ENCODE measurements at places on chromosomes 2 and 18.
A peak's percentile ranks its signal among the peaks of the same experiment; 100 is the strongest.

DNA sequence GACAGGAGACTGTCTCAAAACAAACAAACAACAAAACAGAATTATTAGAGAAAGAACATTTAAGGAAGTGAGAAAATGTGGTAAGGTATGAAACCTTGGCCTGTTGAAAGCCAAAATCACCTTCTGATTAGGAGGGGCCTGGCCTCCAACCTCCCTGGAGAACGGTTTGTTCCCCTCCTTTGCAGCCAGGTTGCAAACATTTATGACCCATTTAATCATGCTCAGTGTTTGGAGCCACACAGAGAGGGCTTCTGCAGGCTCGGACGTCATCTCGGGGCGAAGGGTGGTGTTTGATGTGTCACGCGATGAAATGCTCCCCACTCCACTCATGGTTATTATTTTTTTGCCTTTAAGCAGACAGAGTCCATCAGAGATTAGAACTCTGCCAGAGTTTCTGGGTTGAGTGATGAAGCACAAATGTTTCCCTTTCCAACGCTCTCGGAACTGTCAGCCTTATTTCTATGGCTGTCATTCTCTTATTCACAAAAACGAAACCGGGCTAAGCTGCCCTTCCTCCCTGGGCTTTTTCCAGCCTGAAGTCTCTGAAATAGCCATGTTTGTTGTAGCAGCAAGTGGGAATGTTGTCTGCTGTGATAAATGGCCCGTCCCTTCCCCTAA lies 33.6 kb upstream of the ROCK2 start:
- no peaks in the 10 kb centered on the region for H3K27me3 ChIP-seq
- H3K27ac ChIP-seq: no peak overlapping the region
- no peaks in the 10 kb centered on the region for H3K36me3 ChIP-seq
- no peak for DNase-seq
- no peak overlapping the region for H3K4me3 ChIP-seq
- no peaks in the 10 kb centered on the region for H3K4me1 ChIP-seq

GRCh38 chr2:75716406-75716805 lies 5.7 kb upstream of the GCFC2 start:
- H3K4me3 ChIP-seq: no peak overlapping the region
- H3K27me3 ChIP-seq: no peaks in the 10 kb centered on the region
- no peak for DNase-seq
- H3K4me1 ChIP-seq: peaks cover 5% of the 10 kb centered on the region
- no peaks in the 10 kb centered on the region for H3K36me3 ChIP-seq

DNA sequence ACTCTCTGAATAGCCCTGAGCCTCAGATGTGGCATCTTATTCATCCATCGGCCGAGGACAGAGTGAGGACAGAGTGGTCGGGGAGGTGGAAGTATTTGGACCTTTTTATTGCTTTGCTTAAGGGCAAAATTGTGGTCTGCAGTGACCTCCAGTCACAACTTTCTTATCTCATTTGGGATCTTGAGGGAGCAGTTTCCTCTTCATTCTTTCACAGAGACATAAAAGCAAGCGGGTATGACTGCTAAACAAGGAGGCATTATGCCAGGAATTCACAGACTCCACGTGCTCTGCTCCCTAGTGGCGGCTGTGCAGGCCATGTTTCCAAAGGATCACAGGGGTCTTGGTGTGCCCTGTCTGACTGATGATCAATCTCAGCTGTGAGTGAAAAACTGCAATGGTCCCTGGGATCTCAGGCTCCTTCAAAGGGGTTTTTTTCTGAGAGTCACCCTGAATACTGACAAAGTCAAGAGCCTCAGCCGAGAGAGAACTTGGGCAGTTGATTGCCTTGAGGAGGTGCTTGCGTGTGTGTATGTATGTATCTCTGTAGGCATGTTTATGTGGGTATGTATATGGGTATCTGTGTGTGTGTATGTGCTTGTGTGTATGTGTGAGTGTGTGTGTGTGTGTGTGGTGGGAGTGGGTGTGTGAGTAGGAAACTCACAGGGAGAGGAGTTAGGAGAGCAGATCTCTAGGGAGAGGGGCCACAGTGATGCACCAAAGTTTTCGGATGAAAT lies 47.7 kb downstream of the RAPGEF4 start:
- DNase-seq: no peak
- no peaks in the 10 kb centered on the region for H3K4me1 ChIP-seq
- no peak overlapping the region for H3K27ac ChIP-seq
- no peak overlapping the region for H3K4me3 ChIP-seq
- peaks cover 2% of the 10 kb centered on the region for H3K27me3 ChIP-seq
- no peaks in the 10 kb centered on the region for H3K36me3 ChIP-seq

- H3K36me3 ChIP-seq: peaks cover 50% of the 10 kb centered on the region
- H3K4me3 ChIP-seq: no peak overlapping the region
- no peak overlapping the region for H3K27ac ChIP-seq
- H3K4me1 ChIP-seq: peaks cover 3% of the 10 kb centered on the region
- no peaks in the 10 kb centered on the region for H3K27me3 ChIP-seq
Measured at GRCh38 chr2:178119179-178119922, 7.1 kb downstream of the RBM45 start.

- no peaks in the 10 kb centered on the region for H3K27me3 ChIP-seq
- H3K27ac ChIP-seq: no peak overlapping the region
- no peak overlapping the region for H3K4me3 ChIP-seq
Measured at GRCh38 chr18:902229-902628, 2.4 kb upstream of the ADCYAP1 start.

DNA sequence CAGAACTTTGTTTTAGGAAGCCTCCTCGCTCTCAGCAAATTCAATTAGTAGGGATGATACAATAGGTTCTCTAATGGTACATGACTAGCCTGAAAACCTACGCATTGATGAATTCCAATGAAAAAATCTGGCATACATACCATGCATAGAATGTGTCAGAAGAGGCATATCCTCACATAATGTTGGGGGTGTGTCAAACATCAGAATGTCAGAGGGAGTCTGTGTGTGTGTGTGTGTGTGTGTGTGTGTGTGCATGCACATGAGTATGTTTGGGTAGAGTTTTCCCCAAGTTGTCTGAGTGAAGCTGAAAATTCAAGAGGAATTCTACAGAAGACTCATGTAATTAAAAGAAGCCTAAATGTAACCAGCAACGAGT lies 78.5 kb downstream of the FIGN start:
- H3K27ac ChIP-seq: no peak overlapping the region
- no peaks in the 10 kb centered on the region for H3K4me1 ChIP-seq
- no peaks in the 10 kb centered on the region for H3K27me3 ChIP-seq

DNA sequence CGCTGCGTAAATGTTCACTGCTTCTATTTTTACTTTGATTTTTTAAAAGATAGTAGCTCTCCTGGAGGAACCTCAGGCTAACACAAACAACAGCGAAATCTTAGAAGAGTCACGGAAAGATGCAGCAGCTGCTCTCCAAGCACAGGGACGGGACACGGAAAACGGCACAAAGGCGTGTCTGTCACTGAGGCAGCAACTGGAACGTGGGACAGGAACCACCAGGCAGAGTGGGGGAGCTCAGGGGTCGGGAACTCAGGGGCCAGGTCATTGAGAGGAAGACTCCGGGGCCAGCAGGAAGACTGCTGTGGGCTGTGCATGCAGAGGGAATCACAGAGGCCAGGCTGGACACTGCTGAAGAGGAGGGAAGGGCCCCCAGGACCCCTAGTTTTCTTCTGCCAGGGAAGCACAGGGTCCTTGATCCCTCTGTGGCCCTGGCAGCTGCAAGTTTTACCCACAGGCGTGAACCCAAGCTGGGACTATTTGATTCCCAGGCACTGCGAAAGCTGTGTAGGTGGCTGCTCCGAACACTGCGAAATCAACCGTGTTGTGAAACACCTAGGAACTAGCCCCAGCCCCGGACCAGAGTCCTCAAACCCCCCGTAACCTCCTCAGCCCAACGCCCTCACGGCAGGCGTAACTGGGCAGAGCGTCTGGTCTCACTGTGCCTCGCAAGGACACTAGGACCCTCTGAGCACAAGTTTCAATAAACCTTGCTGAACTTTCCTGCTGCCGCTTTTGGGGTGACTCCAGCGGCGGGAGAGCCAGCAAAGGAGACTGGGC lies 263.0 kb downstream of the EIPR1 start:
- no peaks in the 10 kb centered on the region for H3K36me3 ChIP-seq
- no peaks in the 10 kb centered on the region for H3K4me1 ChIP-seq
- no peak overlapping the region for H3K4me3 ChIP-seq
- H3K27me3 ChIP-seq: no peaks in the 10 kb centered on the region

DNA sequence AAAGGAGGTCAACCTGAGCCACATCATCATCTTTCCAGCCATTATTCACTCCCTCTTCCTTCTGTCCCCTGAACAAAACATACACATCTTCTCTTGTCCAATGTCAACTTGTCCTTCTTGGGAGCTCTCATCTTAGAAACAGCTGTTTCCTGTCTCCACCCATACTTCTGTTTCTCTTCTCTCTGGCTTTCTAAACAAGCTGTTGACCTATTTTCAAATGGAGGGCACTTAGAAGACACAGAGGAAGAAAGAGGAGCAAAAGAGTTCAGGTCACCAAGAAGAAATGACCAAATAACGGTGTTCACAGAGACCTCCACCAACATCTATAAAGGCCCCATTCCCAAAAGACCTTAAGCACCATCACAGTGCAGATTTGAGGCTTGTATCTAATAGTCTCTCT lies 355.9 kb upstream of the HNRNPA3 start:
- H3K4me3 ChIP-seq: no peak overlapping the region
- no peak overlapping the region for H3K27ac ChIP-seq
- DNase-seq: no peak
- H3K36me3 ChIP-seq: no peaks in the 10 kb centered on the region

DNA sequence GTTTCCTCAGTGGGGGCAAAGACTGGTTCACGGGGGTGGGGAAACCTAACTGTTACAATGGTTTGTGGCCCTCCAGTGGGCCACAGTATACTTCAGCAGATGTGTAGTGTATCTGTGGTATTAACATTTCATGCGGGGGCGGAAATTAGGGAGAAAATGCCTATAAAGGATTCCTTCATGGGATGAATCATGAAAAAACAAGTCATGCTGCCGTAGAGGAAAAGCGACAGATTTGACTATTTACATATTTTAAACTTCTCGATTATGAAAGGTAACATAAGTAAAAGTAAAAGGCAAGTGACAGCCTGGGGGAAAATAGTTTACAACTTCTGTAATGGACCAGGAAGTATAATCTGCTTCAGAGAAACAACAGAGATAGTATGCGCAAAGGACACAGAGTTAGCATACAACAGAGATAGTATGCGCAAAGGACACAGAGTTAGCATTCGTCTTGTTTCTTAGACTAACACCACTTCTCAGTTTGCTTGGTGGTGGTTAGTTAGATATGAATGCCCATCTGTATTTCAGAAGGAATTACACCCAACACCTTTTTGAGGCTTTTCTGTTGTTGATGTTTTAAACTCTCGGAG lies 41.1 kb downstream of the MRPS9 start:
- no peak overlapping the region for H3K4me3 ChIP-seq
- no peaks in the 10 kb centered on the region for H3K4me1 ChIP-seq
- no peak overlapping the region for H3K27ac ChIP-seq
- DNase-seq: no peak

GRCh38 chr2:201058914-201059313 lies 12.6 kb downstream of the HYCC2 start:
- H3K27ac ChIP-seq: no peak overlapping the region
- no peak for DNase-seq
- H3K4me1 ChIP-seq: no peaks in the 10 kb centered on the region

DNA sequence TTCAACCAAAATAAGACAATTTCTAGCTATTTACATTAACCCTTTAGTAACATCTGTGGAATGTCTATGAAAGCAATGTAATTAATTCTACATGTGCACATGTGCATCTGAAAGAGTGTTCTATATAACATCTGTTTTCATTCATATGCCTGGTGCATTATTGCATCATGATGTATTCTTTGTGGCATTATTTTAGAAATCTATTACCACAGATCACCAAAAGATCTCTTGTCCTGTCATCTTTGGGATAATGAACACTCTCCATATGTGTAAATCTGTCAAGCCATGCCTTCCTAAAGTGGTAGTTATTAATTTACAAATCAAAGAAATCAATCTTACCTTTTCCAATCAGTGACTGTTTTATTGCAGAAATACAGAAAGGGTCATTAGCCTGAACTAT lies 86.9 kb downstream of the TRIB2 start:
- no peaks in the 10 kb centered on the region for H3K36me3 ChIP-seq
- no peaks in the 10 kb centered on the region for H3K4me1 ChIP-seq
- DNase-seq: no peak
- no peak overlapping the region for H3K27ac ChIP-seq
- no peak overlapping the region for H3K4me3 ChIP-seq
- no peaks in the 10 kb centered on the region for H3K27me3 ChIP-seq

GRCh38 chr2:175256806-175257585 lies 75.5 kb upstream of the ATP5MC3 start:
- no peaks in the 10 kb centered on the region for H3K27me3 ChIP-seq
- H3K27ac ChIP-seq: no peak overlapping the region
- H3K4me1 ChIP-seq: no peaks in the 10 kb centered on the region
- no peak for DNase-seq

- DNase-seq: peak; percentile 23
- peaks cover 16% of the 10 kb centered on the region for H3K36me3 ChIP-seq
- no peaks in the 10 kb centered on the region for H3K27me3 ChIP-seq
- H3K4me1 ChIP-seq: peaks cover 35% of the 10 kb centered on the region
- peak overlapping the region; percentile 79 for H3K4me3 ChIP-seq
Measured at GRCh38 chr2:105746177-105747080, 1.7 kb downstream of the NCK2 start.

GRCh38 chr2:215532844-215533243 lies 97.0 kb upstream of the FN1 start:
- H3K27ac ChIP-seq: no peak overlapping the region
- no peaks in the 10 kb centered on the region for H3K36me3 ChIP-seq
- DNase-seq: no peak
- no peaks in the 10 kb centered on the region for H3K4me1 ChIP-seq
- H3K4me3 ChIP-seq: no peak overlapping the region

- H3K4me3 ChIP-seq: no peak overlapping the region
- no peaks in the 10 kb centered on the region for H3K36me3 ChIP-seq
- DNase-seq: no peak
- no peak overlapping the region for H3K27ac ChIP-seq
- H3K27me3 ChIP-seq: peaks cover 4% of the 10 kb centered on the region
- H3K4me1 ChIP-seq: no peaks in the 10 kb centered on the region
Measured at GRCh38 chr2:197911667-197912066, 107.3 kb downstream of the PLCL1 start.

DNA sequence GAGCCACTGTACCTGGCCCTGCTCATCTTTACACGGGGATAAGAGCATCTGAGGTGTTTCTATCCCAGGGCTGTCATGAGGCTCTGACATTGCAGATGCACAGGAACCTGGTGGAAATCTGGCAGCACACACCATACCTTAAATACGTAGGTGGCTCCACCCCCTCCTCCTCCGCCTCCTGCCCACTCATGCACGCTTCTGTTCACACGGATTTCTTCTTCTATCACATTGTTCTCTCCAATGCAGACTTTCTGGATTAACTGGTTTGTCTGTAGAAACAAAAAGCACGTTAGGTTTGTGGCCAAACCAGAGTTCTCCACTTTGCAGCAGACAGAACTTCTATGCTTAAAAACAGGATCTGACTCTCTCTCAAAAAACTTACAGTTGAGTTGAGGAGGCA lies 118.2 kb downstream of the CLIP4 start:
- H3K4me1 ChIP-seq: no peaks in the 10 kb centered on the region
- H3K27ac ChIP-seq: no peak overlapping the region
- DNase-seq: no peak

- H3K36me3 ChIP-seq: no peaks in the 10 kb centered on the region
- DNase-seq: no peak
- no peak overlapping the region for H3K4me3 ChIP-seq
- H3K27me3 ChIP-seq: no peaks in the 10 kb centered on the region
Measured at GRCh38 chr2:36805635-36806224, 109.2 kb downstream of the VIT start.
